ENCODE measurements at places on chromosomes 5 and 9.

DNA sequence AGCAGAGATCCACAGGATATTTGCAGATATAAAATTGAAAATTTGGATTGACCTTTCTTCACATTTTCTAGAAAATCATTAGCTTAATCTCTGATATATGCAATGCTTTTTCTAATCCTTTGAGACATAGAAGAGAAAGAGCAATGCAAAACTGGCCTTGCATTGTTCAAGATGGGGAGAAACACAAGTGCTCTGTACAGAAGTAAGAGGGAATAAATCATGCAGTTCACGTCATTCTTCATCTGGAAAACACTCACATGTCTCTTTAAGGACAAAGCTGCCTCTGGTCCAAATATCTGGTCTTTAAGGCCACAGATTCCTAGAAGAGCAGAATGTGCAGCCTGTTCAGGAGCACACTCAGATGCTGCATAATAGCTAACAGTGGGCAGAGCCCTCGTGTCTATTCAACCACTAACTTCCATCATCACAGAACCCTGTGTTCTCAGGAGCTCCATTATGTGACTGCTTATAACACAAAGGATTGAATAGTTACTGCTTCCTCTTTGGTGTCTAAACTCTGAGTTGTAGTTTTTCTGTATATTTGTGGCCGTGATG, 277.5 kb downstream of the PLK2 start:
- no peak for DNase-seq

- DNase-seq, result no peak
Observed at GRCh38 chr5:115961381-115962238, 665 bp upstream of the LVRN start.

- DNase-seq, result no peak
Observed at GRCh38 chr5:122500245-122501088, 188.4 kb downstream of the SNCAIP start.

GRCh38 chr9:93181672-93182435, 2.1 kb upstream of the WNK2 start:
- no peak for DNase-seq

DNA sequence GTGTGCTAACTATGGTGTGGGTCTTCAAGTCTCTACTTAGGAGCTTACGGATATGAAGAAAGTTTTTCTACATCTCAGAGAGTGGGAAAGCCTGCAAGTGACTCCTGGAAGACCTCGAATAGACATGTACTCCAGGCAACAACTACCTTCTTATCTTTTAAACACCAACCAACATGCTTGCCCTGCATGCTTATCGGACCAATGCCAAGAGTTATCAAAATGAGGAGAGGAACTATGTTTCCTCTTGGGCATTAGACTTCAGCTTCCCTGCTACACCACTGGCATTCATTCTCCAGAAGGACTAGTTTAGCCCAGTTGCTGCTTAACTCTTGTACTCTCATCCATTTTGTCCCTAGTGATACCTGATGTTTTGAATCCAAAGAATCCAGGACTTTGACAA, 74.7 kb upstream of the MAN2A1 start:
- no peak for DNase-seq

- DNase-seq, result peak; percentile 5
Observed at GRCh38 chr9:132006677-132007370, 72.8 kb downstream of the MED27 start.

GRCh38 chr5:179802207-179802883, 4.3 kb downstream of the MGAT4B start:
- no peak for DNase-seq

GRCh38 chr5:38922199-38922598, 76.4 kb downstream of the OSMR start:
- peak; percentile 12 for DNase-seq

DNA sequence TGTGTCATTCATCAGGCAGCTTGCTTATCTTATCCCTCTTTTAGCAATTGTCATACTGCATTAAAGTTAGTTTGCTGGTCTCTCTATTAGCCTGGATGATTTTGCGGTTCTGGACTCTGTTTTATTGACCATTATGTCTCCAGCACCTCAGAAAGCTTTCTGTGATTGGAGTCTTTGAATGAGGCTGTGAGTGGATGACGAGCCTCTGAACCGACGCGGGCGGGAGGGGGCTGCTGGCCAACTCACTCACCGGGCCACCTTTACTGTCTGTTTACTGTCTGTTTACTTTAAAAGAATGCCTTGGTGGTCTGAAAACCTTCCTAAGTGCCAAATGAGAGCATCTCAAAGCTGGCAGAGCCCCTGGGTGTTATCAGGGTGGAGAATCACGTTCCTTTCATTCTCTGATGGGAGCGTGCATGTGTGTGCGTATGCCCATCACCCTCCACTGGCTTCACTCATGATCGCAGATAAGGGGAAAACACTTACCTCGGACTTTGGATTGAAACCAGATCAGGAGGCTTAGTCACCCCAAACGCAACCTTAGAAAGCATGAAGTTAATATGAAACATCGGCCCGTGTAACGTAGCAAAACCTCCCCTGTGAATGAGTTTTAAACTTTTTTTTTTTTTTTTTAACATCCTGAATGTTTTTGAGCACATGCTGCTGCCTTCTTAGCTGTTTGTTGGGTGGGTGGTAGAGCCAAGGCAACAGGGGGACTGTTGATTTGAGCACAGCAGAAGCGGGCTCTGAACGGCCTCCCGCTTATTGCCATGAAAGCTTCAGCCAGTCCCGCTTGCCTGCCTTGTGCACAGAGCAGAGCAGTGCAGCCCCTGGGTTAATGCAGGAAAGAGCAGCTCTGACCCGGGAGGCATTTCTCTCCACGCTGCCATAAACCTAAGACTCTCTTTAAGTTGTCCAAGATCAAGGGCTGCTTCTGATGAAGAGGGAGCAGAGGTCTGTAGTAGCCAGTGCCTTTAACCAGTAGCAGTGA, 173.6 kb downstream of the GADD45G start:
- DNase-seq, result no peak

GRCh38 chr9:114180696-114181606, 25.6 kb downstream of the COL27A1 start:
- DNase-seq, result no peak

DNA sequence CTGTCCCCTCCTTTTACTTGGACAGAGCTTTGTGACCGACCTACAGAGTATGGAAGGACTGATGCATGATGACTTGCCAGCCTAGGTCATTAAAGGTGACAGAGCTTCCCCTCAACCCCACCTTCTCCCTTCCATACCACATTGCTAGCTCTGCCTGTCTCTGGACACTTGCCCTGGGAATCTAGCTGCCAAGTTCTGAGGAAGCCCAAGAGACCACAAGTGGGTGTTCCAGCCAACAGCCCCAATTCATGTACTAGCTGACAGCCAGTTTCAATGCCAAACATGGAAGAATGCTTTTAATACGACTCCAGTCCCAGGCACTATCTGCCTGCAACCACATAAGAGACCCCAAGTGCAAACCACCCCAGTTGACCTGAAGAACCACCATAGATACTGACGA, 477.1 kb downstream of the SPOCK1 start:
- DNase-seq, result no peak

DNA sequence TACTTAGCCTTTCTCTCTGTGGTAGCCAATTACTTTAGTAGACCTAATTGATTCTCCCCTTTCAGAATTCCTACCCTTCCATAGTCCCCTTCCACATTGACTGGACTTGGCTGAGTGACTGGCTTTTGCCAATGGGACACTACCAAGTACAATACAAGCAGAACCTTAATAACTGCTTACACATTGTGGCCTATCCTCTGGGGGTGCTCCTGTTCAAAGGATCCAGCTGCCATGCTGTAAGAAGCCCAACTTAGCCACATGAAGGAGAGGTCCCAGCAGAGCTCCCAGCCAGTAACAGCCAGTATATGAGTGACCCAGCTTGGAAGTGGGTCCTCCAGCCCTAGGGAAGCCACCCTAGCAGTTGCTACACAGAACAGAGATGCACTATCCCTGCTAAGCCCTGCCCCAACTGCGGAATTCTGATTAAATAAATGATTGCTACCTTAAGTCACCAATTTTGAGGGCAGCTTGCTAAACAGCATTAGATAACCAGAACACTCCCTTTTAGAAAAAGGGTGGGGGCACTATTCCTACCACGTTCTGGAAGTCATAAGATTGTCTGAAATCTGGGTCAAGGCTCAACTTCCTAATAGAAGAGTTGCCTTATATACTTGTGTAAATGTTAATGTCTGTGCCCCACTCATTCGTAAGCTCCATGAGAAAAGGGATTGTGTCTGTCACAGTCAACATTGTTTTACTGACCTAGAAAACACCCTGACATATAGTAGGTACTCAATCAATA, 11.1 kb upstream of the APTX start:
- no peak for DNase-seq

Measured in CD8-positive, alpha-beta memory T cell (primary cell).